Right renal pelvis (tissue), 4 donors: ENCODE measurements at places on chromosomes 11 and 22. TPM values are rescaled to one million over a fixed set of nuclear protein-coding genes. Genes with fewer than 3 reads are reported as not detected.

The MS4A1 gene
- polyA plus RNA-seq: 0.69 TPM

- no peak for DNase-seq
Observed at GRCh38 chr11:57679396-57679795, 11.5 kb downstream of the ZDHHC5 start.

GRCh38 chr11:104798789-104799188 lies 99.5 kb downstream of the CASP12 start:
- no peak for DNase-seq

The HEPHL1 gene
- 0.20 TPM for polyA plus RNA-seq

The UPK3A gene
- 2.7 TPM for polyA plus RNA-seq

GRCh38 chr11:33179348-33179803 lies 18.1 kb upstream of the CSTF3 start:
- DNase-seq: no peak

DNA sequence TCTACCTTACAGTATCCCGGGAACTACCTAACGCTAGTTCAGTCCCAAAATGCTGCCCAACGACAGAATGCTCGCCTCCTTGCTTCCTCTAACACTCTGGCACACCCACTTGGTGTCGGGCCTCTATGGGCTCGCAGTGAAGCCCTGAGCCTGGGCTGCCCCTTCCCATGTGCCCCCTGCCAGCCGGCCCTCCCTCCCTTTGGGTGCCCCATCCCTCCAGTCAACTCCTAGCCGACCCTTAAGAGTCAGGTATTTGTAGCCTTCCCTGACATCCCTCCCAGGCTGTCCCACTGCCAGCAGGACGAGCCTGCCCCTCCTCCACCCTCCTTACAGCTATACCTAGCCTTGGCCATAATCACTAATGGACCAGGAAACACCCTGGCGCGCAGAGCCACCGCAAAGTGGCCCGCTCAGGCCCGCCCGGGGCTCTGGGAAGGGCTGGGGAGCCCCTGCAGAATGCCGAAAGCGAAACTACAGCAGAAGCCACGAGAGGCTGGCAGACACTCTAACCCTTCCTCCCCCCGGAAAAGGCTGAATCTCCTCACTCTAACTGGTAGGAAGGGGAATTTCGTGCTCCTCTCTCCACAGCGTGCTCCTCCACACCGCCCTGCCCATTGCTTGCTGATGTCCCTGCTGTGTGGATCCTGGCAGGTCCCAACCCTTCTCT lies 8.2 kb downstream of the CBX7 start:
- no peak for DNase-seq

GRCh38 chr11:94740083-94741021 lies 27.8 kb upstream of the AMOTL1 start:
- peak; percentile 33 for DNase-seq

DNA sequence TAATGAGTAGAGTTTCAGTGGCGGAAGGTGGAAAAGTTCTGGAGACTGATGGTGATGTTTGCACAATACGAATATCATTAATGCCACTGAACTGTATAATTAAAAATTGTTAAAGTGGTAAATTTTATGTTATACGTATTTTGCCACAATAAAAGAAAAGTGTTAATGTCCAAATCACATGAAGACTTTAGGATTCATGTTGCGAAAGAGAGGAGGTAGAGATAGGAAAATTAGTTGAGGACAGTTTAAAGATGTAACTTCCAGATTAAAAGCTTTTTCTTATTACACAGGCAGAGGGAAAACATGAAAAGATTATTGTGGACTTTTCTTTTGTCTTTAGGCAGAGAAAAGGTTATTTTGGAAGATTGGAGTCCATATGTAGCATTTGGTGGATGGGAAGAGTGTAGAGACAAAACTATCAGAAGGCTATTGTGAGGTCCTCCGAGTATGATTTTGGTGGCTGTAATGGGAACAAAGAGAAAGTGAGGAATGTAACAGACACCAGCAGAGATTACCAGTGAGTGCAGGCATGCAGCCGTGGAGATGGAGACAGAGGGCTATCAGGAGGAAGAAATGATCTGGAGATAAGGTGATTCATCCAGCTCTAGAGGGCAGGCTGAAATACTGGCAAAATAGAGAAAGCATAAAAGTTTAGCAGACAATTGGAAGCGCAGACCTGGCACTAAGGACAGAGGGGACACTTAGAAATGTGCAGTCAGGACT lies 12.5 kb downstream of the VPS26B start:
- no peak for DNase-seq

The TSG101 gene
- 150 TPM for polyA plus RNA-seq

- DNase-seq: no peak
Observed at GRCh38 chr11:76662656-76663485, 7.7 kb downstream of the LRRC32 start.

GRCh38 chr11:57277845-57278720 lies 41.0 kb upstream of the APLNR start:
- peak; percentile 54 for DNase-seq

GRCh38 chr11:7637447-7638157 lies 35.7 kb downstream of the CYB5R2 start:
- no peak for DNase-seq

The ATXN10 gene
- polyA plus RNA-seq: 323 TPM

GRCh38 chr22:28198692-28199091 lies 279.6 kb upstream of the PITPNB start:
- DNase-seq: no peak
